EH (cell line): ENCODE measurements at places on chromosomes 13 and 19.
A peak's percentile ranks its signal among the peaks of the same experiment; 100 is the strongest.

DNA sequence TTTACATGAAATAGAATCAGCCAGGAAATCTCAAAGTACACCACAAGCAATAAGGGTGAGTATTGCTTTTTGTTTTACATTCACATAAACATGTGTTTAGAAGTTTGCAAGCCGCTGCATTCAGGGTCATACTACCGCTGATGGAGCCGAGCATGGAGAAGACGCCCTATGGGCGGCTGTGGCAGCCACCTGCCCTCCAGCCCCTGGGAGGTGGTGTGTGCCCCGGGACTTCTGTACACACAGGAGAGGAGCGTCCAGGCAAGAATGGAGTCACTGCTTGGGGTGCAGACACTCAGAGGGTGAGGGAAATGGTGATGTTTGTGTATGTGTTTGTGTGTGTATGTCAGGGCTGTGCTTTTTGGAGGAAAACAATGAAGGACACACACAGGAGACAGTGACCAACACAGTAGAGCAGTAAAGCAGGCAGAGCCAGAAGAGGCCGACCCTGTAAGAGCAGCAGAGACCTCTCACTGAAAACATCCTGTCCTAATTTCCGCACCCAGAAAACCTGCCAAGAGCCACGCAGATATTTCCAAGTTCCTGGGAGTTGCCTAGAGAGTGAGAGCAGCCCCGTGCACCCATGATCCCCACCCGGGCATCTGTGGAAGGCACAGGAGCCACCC, 108.1 kb upstream of the GJB6 start:
- no peak for DNase-seq

DNA sequence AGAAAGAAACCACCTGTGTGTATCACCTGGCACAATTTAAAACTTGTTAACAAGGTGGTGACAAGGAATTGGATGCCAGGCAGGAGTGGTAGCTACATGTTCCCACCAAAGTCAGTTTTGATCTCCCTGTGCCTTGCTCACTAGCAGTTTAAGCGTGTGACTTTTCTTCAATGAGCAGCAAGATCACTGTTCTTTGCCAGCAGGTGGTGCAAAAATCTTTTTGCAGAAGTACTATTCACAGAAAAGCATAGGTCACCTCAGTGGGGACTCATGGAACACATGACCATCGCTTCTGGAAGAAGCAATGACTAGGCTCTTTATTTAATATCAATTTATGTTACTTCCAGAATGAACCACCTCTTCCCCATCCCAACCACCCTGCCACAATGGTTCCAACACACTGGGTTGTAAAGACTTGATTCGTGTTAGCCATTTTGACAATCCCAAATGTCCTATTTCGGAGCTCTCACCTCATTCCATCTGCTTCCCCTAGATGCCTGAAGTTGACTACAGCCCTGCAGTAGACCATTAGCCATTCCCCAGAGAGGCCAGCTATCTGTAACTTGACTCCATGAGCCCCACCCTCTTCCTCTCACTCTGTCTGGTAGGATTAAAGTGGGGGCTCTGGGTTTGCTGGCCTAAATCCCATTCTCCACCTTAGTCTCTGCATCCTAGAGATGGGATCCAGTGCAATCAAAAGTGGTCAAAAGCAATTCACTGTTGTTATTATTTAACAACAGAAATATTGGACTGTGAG, 59.1 kb upstream of the TNFRSF19 start:
- peak; percentile 64 for DNase-seq

GRCh38 chr13:95039415-95039814, 261.8 kb downstream of the ABCC4 start:
- peak; percentile 40 for DNase-seq

DNA sequence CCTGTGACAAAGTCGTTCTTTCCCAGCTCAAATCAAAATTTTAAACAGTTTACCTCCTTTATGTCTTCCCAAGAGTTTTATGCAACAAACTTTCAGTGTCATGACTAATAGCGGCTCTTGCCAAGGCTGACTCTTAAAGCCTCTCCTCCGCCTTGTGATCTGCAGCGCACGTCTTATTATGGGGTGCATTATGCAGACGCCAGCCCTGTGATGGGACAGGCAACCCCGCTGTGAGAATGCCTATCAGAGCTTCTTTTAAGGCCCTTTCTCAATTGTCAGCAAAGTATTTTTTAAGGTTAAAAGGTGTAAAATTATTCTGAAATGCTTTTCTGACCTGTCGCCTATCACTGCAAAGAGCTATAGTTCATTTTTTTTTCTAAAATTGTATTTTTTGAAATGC, 152.8 kb downstream of the SOX1 start:
- no peak for DNase-seq

DNA sequence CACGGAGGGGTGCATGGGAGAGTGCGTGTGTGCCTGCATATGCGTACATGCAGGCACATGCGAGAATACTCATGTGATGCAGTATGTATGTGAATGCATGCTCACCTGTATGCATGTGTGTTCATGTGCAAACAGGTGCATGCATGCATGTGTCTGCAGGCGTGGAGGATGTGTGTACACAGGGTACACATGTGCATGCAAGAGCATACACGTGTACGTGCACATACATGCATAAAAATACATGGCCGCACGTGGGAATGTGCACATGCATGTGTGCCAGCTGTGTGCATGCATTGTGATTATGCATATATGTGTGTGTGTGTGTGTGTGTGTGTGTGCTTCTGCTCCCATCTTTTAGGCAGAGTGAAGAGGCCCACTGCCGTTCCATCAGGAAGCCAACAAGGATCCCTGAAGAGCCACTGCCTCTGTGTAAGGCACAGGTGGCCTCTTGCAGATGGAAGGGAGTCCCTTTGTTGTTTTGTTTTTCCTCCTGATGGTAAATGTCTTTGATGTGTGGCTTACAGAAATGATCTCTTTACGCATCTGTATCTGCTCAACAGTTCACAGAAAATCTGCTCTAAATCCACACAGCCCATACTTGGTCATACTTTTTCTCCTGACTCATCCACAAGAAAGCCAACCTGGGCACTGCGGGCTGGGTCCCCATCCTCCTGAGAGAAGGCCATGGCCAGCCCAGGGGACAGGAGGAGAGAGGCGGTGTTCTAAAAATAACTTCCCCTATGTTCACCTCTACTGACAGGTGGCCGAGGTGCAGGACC, 50.7 kb downstream of the KLF2 start:
- no peak for DNase-seq

DNA sequence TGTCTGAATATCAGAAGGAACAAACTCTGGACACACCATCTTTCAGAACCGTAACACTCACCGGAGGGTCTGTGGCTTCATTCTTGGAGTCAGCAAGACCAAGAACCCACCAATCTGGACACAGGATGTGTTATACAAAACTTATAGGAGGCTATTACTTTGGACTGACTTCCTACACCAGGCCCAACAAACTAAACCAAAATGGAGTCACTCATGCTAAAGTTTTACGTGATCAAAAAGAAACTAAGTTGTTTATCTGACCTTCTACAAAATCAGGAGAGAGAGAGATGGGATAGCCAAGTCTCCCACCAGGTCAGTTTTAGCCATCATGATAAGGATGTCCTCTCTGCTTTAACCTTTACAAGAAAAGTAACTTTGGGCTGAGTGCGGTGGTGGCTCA, 3.2 kb upstream of the RAB11B start:
- no peak for DNase-seq

GRCh38 chr13:45456196-45456972, 8.4 kb upstream of the COG3 start:
- DNase-seq: peak; percentile 66

GRCh38 chr19:33114312-33114711, 17.6 kb upstream of the WDR88 start:
- DNase-seq: no peak

- DNase-seq: no peak
Measured at GRCh38 chr13:74778946-74779345, 644.7 kb upstream of the KLF12 start.

DNA sequence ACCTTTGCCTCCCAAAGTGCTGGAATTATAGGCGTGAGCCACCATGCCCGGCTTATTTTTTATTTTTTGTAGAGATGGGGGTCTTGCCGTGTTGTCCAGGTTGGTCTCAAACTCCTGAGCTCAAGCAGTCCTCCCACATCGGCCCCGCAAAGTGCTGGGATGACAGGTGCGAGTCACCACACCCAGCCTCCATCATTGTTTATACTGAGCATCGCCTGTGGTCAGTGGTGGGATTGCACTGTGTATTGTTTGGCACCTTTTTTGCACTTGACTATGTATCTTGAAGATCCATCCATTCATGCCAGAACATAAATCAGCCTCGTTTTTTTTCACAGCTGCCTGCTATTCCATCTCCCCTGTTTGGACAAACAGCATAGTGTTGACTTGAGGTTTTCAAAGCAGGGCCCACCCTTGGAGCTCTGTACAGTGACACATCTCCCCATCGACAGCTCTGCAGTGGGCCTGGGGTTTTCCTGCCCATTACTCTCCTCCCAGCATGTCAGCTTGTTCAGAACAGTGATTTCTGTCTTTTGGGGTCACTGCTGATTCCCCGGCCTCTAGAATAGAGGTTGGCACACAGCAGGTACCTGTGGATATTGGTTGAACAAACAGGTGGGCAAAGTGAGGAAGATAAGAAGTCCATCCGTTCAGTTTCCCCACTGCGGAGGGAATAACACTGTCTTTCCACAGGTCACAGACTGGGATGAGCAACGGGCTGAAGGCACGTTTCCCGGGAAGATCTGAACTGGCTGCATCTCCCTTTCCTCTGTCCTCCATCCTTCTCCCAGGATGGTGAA, 8.2 kb upstream of the UPK1A start:
- no peak for DNase-seq

- DNase-seq: no peak
Measured at GRCh38 chr13:30391956-30392680, 30.2 kb upstream of the UBE2L5 start.

- DNase-seq: no peak
Measured at GRCh38 chr19:16955161-16955560, 66.4 kb downstream of the F2RL3 start.

GRCh38 chr19:53906211-53907192, 2.6 kb upstream of the CACNG7 start:
- DNase-seq: peak; percentile 24

- peak; percentile 67 for DNase-seq
Measured at GRCh38 chr13:105410602-105411001, 1124.9 kb downstream of the EFNB2 start.

DNA sequence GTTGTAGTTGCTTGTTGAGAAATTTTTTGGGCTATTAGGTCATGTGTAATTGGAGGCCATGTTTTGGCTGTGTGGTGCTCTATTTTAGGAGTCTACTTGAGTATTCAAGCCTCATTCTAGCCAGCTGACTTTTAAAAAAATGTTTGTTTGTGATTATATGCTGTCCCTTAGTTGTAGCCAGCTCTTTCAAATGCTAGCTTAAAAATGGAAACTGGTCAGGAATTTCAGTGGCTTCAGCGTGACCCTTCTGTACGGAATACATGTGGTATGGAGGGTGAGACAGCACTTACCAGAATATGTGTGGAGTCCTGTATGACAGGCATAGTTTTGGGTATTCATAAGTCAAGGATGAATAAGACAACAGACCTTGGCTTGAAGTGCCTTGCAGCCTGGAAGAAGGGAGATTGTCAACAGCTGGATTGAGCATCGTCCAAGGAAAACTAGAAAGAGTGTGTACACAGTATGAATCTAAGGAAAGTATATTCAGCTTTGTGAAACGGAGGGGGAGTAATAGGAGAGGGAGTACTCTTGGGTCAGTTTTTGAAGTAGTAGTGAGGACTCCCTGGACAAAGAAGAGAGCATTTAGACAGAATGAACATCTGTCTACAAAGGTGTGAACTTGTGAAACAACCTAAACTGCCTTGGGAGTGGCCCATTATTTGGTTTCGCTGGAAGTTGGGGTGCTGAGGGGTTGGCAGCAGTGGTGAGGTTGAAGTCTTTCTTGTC, 20.0 kb upstream of the WTIP start:
- DNase-seq: peak; percentile 51

DNA sequence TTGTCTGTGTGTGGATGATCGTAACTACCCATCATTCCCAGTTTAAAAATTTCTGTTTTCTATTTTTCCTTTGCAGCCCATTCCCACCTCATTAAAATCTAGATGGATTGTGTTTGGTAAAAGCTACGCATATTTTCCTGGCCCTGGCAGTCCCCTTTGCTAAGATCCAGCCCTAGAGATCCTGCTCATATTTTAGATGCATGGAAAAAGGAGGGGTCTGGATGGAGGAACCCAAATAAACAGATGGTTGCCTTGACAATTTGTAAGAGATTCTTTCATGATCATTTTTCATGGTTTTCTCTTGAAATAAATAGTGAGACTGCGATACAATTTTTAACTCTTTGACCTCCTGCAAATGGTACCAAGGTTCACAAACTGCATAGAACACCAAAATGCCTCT, 174.4 kb downstream of the SLC7A1 start:
- no peak for DNase-seq

DNA sequence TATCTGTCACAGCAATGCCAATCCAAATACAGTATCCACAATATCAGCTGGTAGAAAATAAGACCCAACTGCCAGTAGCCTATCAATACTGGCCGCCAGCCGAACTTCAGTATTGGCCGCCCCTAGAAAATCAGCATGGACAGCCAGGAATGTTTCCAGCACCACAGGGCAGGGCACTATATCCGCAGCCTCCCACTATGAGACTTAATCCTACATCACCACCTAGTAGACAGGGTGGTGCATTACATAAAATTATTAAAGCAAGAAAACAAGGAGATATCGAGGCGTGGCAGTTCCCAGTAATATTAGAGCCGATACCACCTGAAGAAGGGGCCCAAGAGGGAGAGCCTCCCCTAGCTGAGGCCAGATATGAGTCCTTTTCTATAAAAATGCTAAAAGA, 111.3 kb downstream of the ZNF486 start:
- no peak for DNase-seq

DNA sequence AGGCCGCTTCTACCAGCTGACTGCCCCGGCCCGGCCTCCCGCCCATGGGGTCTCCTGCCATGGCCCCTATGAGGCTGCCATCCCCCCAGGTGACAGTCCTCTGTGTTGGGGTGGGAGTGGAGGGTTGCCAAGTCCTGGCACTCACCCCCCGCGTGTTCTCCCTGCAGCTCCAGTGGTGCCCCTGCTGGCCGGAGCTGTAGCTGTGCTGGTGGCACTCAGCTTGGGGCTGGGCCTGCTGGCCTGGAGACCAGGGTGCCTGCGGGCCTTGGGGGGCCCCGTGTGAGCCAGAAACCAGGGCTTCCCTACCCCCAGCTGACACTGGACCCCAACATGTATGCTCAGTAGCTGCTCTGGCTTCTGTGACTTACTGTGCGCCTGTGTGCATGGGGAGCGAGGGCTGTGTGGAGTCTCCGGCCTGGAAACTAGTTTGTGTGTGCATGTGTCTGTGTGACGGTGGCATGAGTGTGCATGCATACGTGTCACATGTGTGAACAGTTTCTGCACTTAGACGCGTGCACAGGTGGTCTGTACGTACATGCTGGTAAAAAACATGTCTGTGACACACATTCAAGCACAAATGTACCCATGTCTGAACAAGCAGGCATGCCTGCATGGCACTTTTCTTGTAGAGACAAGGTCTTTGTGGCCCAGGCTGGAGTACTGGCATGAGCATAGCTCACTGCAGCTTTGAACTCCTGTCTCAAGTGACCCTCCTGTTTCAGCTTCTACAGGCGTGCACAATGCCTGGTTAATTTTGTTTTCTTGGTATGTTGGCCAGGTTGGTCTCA, 4.9 kb downstream of the ACP4 start:
- DNase-seq: no peak
